ENCODE measurements at places on chromosomes 5 and 9. TPM values are rescaled to one million over a fixed set of nuclear protein-coding genes. Genes with fewer than 3 reads are reported as not detected.

GRCh38 chr5:2303431-2304100, 420.8 kb upstream of the IRX4 start:
- no peaks in the 10 kb centered on the region for H3K27me3 ChIP-seq
- peaks cover 3% of the 10 kb centered on the region for H3K4me1 ChIP-seq
- no peak overlapping the region for H3K4me3 ChIP-seq
- H3K27ac ChIP-seq, result no peak overlapping the region

- no peaks in the 10 kb centered on the region for H3K27me3 ChIP-seq
- no peak for DNase-seq
These were observed 345.1 kb downstream of the SPATA31D1 start for GRCh38 chr9:82333671-82334070.

DNA sequence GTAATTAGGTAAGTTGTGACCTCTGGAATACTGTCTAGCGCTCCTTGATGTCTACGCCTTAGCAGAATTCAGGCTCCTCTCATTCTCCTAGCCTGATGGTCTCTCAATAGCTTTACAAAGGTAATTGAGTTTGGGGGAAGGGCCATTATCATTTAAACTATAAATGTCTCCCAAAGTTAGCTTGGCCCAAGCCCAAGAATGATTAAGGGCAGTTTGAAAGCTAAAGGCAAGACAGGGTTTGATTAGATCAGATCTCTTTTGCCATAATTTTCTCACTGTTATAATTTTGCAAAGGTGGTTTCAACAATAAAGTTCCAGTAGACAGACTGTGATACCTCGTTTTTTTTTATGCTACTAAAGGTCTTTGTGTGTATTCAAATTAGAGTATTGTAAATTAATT, 3.7 kb upstream of the SLC30A5 start:
- H3K4me1 ChIP-seq, result peaks cover 5% of the 10 kb centered on the region
- H3K36me3 ChIP-seq, result no peaks in the 10 kb centered on the region
- no peaks in the 10 kb centered on the region for H3K27me3 ChIP-seq
- DNase-seq, result no peak

DNA sequence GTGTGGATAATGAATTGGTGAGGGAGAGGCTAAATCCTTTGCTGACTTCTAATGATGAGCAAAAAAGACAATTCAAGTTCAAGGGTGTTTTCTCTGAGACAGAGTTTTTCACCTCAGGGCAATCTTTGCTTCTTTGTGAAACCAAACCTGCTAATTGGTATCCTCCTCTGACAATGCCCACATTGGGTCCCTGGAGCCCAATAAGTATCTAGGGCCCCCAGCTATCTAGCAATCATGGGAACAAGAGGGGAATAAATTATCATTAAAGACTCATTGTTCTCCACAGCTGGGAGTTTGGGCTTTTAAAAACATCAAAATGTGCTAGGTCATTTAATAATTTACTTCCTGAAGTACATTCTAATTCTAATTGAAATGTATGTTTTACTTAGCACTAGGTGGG, 227.3 kb downstream of the TMEM167A start:
- no peaks in the 10 kb centered on the region for H3K27me3 ChIP-seq
- H3K36me3 ChIP-seq, result no peaks in the 10 kb centered on the region
- DNase-seq, result no peak
- H3K4me1 ChIP-seq, result no peaks in the 10 kb centered on the region

Gene TMEM252
- total RNA-seq, result 111 TPM

- H3K27me3 ChIP-seq, result no peaks in the 10 kb centered on the region
- H3K36me3 ChIP-seq, result no peaks in the 10 kb centered on the region
- H3K27ac ChIP-seq, result no peak overlapping the region
- no peak for DNase-seq
These were observed 575.0 kb downstream of the CHSY3 start for GRCh38 chr5:130479045-130479804.

- no peak for DNase-seq
- H3K27me3 ChIP-seq, result no peaks in the 10 kb centered on the region
- H3K36me3 ChIP-seq, result no peaks in the 10 kb centered on the region
- no peaks in the 10 kb centered on the region for H3K4me1 ChIP-seq
- H3K27ac ChIP-seq, result no peak overlapping the region
- no peak overlapping the region for H3K4me3 ChIP-seq
These were observed 13.8 kb upstream of the CDC23 start for GRCh38 chr5:138226910-138227309.

GRCh38 chr9:72292874-72293607, 72.0 kb downstream of the ZFAND5 start:
- H3K27ac ChIP-seq, result peak overlapping the region; percentile 4
- H3K4me3 ChIP-seq, result no peak overlapping the region
- no peaks in the 10 kb centered on the region for H3K36me3 ChIP-seq
- H3K27me3 ChIP-seq, result no peaks in the 10 kb centered on the region
- peak; percentile 71 for DNase-seq

GRCh38 chr9:17624571-17624970, 45.7 kb downstream of the SH3GL2 start:
- no peak overlapping the region for H3K27ac ChIP-seq
- DNase-seq, result no peak
- no peak overlapping the region for H3K4me3 ChIP-seq
- H3K36me3 ChIP-seq, result no peaks in the 10 kb centered on the region

Gene RFX3
- 17.8 TPM for total RNA-seq

DNA sequence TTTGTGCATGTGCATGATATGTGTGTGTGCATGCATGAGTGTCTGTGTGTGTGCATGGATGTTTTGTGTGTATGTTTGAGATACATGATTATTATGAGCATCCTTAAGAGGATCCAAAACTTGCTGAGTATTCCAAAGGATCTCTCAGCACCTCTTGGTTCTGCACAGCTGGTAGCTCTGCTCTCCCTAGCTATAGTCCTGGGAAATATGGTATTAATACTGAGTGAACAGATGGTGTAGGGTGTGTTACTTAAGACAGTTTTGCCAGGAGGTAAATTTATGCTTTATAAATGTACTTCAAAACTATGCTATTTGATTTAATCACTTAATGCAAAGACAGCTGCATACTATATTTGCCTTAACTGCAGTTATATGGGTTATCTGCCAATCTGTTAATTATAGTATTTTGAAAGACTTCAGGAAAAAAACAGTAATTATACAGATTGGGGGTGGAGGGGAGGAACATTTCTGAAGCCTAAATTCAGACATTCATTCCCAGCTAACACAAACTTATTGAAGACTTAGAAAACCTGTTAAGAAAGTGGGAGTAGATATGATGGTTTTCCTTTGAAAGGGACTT, 215.5 kb downstream of the MPDZ start:
- no peak overlapping the region for H3K4me3 ChIP-seq
- no peak overlapping the region for H3K27ac ChIP-seq
- H3K4me1 ChIP-seq, result no peaks in the 10 kb centered on the region
- no peak for DNase-seq

Gene CATSPER3
- 1.4 TPM for total RNA-seq

- no peak overlapping the region for H3K27ac ChIP-seq
- no peaks in the 10 kb centered on the region for H3K27me3 ChIP-seq
- no peak for DNase-seq
- H3K36me3 ChIP-seq, result no peaks in the 10 kb centered on the region
These were observed 573.7 kb downstream of the GABRG2 start for GRCh38 chr5:162641142-162641813.

GRCh38 chr5:62974623-62975022, 396.0 kb downstream of the LRRC70 start:
- H3K4me1 ChIP-seq, result no peaks in the 10 kb centered on the region
- H3K36me3 ChIP-seq, result no peaks in the 10 kb centered on the region
- no peak overlapping the region for H3K27ac ChIP-seq

Gene BNIP1
- total RNA-seq, result 10.2 TPM

Gene INSYN2B
- 0.28 TPM for total RNA-seq

Gene BAAT
- 0.09 TPM for total RNA-seq

DNA sequence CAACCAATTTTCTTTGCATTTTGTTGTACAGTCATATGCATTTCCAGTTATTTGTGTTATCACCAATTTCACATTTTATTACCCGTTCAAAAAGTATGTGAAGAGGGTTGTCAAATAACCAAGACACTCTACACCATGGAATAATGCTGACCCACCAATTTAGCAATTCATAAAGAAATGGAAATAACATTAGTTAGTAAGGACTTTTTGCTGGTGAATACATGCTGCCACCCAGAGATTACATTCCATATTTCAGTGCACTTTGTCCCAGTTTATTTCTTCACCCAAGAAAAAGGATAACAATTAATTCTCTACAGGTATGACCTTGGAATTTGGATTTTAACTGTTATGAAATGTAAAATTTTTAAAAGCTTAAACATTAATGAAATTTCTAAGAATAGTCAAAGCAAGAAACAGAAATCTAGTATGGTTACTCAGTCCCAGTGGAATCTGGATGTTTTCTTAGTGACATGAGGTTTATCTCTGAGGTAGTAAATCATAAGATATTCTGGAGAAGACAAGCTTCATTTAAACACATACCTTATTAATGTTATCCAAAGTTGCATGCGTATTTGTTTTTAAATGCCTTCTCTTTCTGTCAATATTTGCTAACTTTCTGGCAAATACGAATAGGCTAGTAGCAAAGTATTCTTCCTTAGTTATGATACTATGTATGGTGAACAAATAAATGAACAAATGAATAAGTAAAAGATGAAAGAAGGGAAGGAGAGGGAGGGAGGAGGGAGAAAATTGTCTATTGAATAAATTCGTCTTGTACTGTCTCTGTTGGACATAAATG, 100.6 kb downstream of the CETN3 start:
- H3K4me3 ChIP-seq, result no peak overlapping the region
- no peaks in the 10 kb centered on the region for H3K4me1 ChIP-seq
- no peaks in the 10 kb centered on the region for H3K36me3 ChIP-seq
- H3K27ac ChIP-seq, result no peak overlapping the region
- DNase-seq, result no peak
- H3K27me3 ChIP-seq, result no peaks in the 10 kb centered on the region

DNA sequence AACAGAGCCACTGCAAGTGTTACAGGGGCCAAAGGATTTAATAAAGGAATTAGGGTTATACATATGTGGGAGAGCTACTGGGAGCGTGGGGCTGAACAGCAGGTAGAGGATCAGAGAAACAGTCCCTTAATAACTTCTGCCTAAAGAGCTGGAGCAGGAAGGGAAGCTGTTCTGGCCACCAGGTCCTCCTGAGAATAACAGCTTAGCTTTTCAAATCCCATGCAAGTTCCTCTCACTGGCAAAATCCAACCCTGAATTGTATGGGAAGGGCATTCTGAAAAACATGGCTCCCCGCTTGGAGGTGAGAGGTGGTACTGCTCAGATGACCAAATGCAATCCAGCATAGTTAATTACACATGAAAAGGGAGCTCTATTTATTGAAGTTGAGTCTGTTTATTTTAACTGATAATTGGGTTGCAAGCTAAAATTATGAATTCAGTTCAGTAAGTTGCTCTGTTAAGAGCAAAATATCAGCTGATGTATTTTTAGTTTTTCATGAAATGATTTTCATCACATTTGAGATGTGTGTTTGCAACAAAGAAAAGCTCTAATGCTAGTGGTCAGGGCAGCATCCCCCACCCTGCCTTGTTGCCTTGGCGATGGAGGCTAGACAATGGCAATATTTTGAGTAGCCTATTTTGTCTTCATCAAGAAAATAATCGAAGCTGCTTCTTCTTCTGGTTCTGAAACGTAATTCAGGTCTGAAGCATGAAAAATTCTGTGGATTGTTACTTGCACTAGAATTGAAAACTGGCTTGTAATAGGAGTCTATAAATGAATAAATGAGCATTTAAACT, 58.4 kb upstream of the SH3GL2 start:
- H3K27me3 ChIP-seq, result no peaks in the 10 kb centered on the region
- H3K27ac ChIP-seq, result no peak overlapping the region
- no peaks in the 10 kb centered on the region for H3K4me1 ChIP-seq
- no peak overlapping the region for H3K4me3 ChIP-seq

Gene CCDC180
- total RNA-seq, result 8.8 TPM

Gene LHX3
- total RNA-seq, result not detected

Gene CDC20B
- total RNA-seq, result not detected

GRCh38 chr5:33612386-33612785, 171.6 kb downstream of the TARS1 start:
- no peaks in the 10 kb centered on the region for H3K27me3 ChIP-seq
- no peak overlapping the region for H3K27ac ChIP-seq
- H3K36me3 ChIP-seq, result no peaks in the 10 kb centered on the region
- no peaks in the 10 kb centered on the region for H3K4me1 ChIP-seq
- no peak for DNase-seq

DNA sequence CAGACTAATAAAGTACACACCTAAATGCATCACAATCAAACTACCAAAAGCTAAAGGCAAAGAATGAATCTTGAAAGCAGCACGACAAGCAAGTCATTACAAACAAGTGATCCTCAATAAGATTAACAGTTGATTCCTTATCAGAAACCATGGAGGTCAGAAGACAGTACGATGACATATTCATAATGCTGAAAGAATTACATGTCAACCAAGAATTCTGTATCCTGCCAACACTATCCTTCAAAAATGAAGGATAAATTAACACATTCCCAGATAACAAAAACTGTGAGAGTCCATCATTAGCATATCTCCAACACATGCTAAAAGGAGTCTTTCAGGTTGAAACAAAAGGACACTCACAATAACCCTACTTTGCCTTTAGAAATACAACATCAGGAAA, 39.4 kb downstream of the NR3C1 start:
- H3K27ac ChIP-seq, result no peak overlapping the region
- H3K27me3 ChIP-seq, result no peaks in the 10 kb centered on the region

GRCh38 chr5:169988206-169988605, 7.9 kb upstream of the INSYN2B start:
- no peak overlapping the region for H3K4me3 ChIP-seq
- no peaks in the 10 kb centered on the region for H3K36me3 ChIP-seq
- H3K27me3 ChIP-seq, result no peaks in the 10 kb centered on the region
- H3K27ac ChIP-seq, result no peak overlapping the region

DNA sequence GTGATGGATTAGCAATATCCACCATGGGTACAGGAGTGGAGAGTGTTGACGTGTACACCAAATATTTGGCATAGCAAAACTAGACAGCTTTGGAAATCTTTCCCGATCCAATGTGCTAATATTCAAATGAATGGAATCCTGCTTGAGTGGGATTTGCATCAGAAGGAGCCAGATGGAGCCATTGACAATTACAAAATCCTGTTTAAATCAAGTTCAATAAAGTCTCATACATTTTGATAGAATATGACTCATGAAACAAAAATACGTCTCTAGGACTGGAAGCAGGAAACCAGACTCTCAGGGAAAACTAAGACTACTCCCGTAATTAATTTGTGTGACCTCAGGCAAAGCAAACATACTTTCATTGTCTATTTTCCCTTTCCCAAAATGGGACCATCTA, 13.0 kb downstream of the TNC start:
- no peaks in the 10 kb centered on the region for H3K27me3 ChIP-seq
- no peaks in the 10 kb centered on the region for H3K4me1 ChIP-seq
- no peak overlapping the region for H3K27ac ChIP-seq
- no peak overlapping the region for H3K4me3 ChIP-seq

Gene GRXCR2
- not detected for total RNA-seq

DNA sequence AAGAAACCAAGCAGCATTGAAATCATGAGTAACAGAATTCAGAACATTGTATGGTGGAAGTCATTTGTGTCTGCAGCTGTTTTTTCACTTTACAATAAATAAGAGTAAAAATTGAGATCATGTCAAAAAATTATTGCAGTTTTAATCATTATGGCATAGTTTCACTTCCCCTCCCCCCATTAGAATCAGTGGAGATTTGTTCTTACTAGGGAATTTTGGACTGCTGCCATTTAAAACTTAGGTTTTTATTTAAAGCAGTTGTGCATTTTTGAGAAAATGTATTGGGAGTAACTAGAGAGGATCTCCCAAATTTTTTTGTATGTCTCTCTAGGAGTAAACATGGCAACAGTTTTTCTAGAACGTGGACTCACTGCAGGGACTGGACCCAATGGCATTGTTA, 20.4 kb downstream of the GTF3C4 start:
- peaks cover 26% of the 10 kb centered on the region for H3K36me3 ChIP-seq
- no peaks in the 10 kb centered on the region for H3K27me3 ChIP-seq
- no peaks in the 10 kb centered on the region for H3K4me1 ChIP-seq

- H3K4me3 ChIP-seq, result no peak overlapping the region
- no peaks in the 10 kb centered on the region for H3K36me3 ChIP-seq
- H3K4me1 ChIP-seq, result no peaks in the 10 kb centered on the region
- no peak for DNase-seq
These were observed 624.0 kb upstream of the KLF4 start for GRCh38 chr9:108113596-108113995.

Data from kidney (tissue), 22 donors.